ENCODE measurements at places on chromosomes 5 and 9. TPM values are rescaled to one million over a fixed set of nuclear protein-coding genes. Genes with fewer than 3 reads are reported as not detected.

DNA sequence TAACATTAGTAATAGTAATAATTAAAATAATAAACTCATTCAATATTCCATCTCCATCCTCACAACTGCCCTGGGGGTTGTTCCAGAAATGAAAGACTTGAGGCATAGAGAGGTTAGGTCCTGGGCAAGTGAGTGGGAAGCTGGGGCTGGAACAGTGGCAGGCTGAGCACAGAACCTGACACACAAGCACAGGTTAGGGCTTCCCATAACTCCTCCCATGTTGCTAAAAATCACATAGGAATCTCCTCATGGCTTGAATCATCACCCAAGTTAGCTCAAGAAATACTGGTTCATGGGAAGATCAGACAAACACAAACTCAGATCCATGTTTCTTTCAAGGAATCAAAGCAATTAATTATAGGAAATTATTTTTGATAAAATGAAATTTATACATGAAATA, 487.7 kb downstream of the SEMA5A start:
- no peak for DNase-seq

- peak; percentile 36 for DNase-seq
Measured at GRCh38 chr9:133956520-133957076, 35.5 kb downstream of the VAV2 start.

- DNase-seq: no peak
Measured at GRCh38 chr9:108582726-108583125, 273.1 kb downstream of the ACTL7B start.

DNA sequence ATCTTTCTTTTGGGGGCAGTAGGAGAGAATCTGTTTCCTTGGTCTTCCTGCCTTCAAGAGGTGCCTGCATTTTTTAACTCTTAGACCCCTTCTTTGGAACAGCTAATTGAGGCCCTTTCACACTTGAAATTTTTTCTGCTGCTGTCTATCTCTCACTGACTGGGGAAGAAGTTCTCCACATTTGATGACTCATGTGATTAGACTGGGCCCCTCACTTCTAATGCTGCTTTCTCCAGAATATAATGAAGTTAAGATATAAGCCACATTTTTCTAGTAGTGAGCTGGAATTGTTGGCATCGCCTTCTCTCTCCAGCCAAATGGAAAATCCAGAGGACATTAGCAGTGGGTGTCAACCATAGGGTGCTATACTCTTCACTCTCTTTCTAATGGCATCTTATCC, 12.4 kb downstream of the ZNF474 start:
- no peak for DNase-seq

- DNase-seq: no peak
Measured at GRCh38 chr5:140356853-140357725, 2.9 kb upstream of the SLC4A9 start.

GRCh38 chr9:116061546-116062205, 91.9 kb upstream of the PAPPA start:
- DNase-seq: no peak

DNA sequence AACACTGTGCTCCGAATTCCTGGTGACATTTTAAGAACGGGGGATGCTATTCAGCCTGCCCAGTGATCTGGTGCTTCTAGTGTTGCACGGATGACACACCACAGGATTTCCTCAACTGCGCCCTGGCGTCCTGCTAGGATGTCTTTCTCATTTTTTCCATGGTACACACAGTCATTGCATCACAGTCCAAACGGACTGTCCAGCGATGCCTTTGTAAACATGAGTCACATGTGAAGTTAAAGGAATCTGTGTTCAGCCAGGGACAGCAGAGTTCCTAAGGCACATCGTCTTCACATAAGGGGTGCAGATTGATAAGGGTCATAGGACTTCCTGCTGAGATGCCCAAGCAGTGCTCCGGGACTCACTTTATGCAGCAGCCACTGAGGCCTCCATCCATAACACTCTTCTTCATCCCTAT, 9.3 kb upstream of the PTPN3 start:
- DNase-seq: no peak

DNA sequence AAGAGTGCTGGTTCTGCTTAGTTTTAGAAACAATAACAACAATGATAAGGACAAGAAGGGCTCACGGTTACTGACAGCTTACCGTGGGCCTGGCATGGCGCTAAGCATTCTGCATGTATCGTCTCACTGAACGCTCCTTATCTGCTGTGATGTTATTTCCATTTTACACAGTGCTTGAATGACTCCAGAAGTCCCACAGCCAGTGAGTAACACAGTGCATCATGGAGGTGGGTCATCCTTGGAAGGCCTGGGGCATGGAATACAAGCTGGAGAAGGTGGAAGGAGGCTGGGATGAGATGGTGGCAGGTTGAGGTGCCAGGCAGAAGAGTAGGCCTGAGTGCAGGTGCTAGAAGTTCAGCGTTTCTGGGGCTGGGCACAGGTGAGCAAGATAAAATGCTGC, 36.5 kb upstream of the FAT2 start:
- DNase-seq: no peak

GRCh38 chr5:102511666-102512065, 12.9 kb upstream of the SLCO6A1 start:
- no peak for DNase-seq

GRCh38 chr9:135582966-135583687, 21.6 kb downstream of the PAEP start:
- DNase-seq: no peak

DNA sequence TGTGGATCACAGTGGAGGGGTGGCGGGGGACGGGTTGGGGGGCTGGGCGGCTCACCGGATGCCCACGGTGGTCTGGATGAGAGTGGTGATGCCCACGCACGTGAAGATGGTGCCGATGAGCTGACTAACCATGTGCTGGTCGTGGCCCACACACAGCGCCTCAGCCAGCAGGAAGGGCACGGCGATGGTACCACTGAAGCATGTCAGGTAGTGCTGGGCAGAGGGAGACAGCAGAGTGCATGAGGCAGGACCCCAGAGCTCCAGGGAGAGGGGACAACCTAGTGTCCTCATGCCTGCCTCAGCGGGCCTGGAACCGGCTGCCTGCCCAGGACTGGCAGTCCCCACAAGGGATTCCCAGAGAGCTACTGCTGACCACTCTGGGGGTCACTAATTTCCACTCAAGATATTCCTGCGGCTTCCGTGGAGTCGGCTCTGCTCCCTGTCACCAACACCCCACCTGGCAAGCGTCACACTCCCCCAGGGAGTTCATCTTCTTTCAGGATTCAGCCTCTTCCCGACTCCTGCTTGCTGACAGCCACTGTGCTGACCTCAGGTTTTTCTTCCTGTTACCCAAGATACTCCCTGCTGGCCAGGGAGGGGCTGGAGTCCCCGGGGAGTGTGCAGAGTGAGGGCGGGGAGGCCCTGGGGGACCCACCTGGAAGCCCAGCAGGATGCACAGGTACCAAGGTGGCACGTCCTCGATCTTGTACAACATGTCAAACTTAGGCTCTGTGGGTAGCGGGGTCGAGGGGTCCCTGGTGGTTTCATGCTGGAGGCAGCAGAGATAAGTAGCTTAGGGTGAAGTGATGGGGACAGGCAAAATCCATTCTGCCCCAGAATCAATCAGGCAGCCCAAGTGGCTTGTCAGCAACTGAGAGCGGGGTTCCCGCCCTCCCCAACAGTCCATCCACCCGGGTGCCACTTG, 998 bp downstream of the SLC23A1 start:
- no peak for DNase-seq

GRCh38 chr9:71608825-71609447, 159.4 kb downstream of the CEMIP2 start:
- no peak for DNase-seq

- no peak for DNase-seq
Measured at GRCh38 chr9:86801246-86801645, 146.1 kb downstream of the GAS1 start.

GRCh38 chr5:166073901-166074581, 2217.4 kb upstream of the WWC1 start:
- no peak for DNase-seq

DNA sequence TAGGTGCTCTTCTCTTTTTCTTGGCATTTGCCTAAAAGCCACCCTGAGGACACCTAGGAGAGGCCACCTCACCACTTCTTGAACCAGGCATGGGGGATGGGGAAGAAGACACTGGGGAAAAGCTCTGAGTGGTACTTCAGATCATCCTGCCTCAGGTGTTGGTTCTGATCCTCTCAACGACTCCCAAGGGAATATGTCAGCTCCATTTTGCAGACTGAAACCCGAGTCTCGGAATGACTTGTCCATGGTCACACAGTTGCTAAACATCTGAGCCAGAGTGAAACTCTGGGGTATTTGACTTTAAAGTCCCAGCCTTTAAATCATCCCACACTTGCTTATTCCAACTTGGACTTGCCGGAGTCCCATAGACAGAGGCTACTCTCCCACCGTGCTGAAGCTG, 120.6 kb upstream of the GABRP start:
- DNase-seq: no peak

- no peak for DNase-seq
Measured at GRCh38 chr5:166117072-166118066, 2174.1 kb upstream of the WWC1 start.

- DNase-seq: no peak
Measured at GRCh38 chr5:138664276-138664943, 88.8 kb upstream of the CTNNA1 start.

DNA sequence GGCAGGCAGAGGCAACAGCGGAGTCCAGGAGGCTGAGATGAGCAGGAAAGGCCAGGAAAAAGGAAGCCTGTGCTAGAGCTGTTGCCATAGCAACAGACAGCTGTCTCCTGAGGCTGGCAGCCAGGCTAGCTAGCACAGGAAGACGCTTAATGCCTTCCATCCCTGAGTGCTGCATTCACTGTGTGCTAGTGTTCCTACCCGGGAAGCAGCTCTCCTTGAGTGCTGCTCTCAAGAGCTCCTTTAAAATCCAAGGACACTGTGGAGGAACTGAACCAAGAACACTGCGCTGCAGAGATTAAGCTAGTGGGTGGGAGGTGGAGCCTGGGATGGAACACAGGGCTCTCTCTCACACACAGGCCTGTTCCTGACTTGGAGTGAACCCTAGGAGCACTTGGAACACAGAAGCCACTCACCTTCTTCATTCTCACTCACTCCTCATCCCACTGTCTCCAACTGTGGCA, 53.5 kb upstream of the IL7R start:
- no peak for DNase-seq

GRCh38 chr5:116738239-116738614, 163.6 kb upstream of the SEMA6A start:
- no peak for DNase-seq

GRCh38 chr9:71820403-71820921, 52.1 kb upstream of the CEMIP2 start:
- DNase-seq: no peak

DNA sequence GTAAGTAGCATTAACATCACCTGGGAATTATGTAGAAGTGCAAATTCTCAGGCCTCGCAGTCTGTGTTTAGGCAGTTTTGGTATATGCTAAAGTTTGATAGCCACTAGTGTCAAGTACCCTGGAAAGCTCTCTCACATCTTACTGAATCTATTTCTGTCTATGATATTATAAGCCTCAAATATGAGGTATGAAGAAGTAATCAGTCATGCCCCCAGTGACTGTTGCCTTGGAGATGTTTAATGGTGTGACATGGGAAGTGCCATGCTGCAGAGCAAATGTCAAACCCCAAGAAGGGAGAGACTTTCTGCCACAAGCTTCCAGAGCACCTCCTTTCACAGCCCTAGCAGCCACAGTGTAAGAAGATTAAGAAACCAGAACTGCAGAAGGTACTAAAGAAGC, 9.8 kb upstream of the PDE8B start:
- no peak for DNase-seq

DNA sequence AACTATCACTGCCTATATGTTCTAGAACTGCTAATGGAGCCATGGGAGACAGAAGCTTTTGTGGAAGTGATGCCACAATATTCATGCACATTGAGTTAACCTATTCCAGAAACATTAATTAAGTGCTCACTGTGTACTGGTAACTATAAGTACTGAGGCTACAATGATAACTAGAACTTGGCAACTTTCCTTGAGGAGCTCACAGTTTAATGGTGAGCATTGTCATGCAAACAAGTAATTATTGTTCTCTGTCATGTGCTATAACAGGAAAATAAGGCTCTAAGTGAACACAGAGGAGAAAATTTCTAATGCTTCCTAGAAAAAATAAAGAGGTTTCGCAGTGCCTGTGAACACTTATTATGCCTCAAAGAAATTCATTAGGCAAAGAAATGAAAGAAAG, 142.2 kb downstream of the BAAT start:
- no peak for DNase-seq

DNA sequence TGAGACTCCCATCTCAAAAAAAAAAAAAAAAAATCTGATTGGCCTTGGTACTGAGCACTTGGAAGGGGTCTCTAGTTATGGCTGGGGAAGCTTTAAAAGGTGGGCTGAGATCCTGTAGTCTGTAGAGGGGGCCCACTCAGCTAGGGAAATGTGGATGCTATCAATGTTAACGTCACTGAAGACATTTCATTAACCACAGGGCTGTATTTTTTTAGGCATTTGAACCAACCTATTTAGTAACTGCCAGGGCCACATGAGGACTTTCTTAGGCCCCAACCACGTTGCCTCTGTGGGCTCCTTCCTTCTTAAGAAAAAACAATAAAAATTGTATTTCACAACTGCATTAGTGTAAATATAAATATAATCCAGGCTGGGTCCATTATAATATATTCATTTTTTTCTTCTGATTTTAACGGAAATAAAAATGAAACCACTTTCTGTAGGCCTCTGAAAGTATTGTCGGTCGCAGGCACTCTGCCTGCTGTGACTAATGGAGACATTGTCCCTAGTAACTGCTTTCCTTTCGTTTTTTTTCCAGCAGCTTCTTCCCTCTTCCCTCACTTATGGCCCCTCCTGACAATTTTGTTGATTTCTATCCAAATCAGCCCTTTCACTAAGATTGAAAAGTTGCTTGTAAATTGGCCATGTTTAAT, 71.6 kb downstream of the GCNT1 start:
- DNase-seq: no peak

DNA sequence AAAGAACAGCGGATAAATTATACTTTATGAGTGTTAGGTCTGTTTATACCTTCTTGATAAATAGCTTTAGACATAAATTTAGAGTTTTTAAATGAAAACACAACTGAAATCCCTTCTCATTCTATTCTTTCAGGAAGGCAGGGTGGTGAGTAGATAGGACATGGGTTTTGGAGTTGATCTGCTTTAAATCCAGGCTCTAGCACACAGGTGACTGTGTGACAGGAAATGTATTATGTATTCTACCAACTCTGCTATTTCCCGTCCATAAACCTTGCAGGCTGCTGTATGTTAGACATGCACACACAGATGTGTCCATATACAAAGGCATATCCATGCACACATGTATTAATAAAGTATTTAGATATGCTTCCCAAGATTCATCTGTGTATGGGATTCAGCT, 19.3 kb upstream of the CARTPT start:
- DNase-seq: no peak

GRCh38 chr9:92506184-92506857, 24.0 kb upstream of the ASPN start:
- no peak for DNase-seq

GRCh38 chr5:32390819-32391591, 53.5 kb downstream of the ZFR start:
- DNase-seq: no peak

Gene GPSM1
- 6.8 TPM for total RNA-seq

Gene PRDM9
- not detected for total RNA-seq

Gene KIF4B
- 0.09 TPM for total RNA-seq

Gene PRSS3
- 0.84 TPM for total RNA-seq

Gene DROSHA
- total RNA-seq: 64.1 TPM

Gene TLX3
- not detected for total RNA-seq

Gene TLR4
- total RNA-seq: 0.48 TPM

Gene SLC6A7
- total RNA-seq: not detected

Gene SLC4A9
- total RNA-seq: not detected

Gene CCIN
- total RNA-seq: not detected

Gene ENHO
- 0.39 TPM for total RNA-seq

Gene CDH6
- not detected for total RNA-seq

Gene NIPAL4
- total RNA-seq: 1.4 TPM

Gene ZNF366
- total RNA-seq: not detected

Gene DMXL1
- 25.9 TPM for total RNA-seq

Gene FOXD4L5
- total RNA-seq: 0.09 TPM

Gene SLC31A2
- 5.4 TPM for total RNA-seq

Gene FAM81B
- not detected for total RNA-seq

Measured in CD8-positive, alpha-beta memory T cell (primary cell).